Stimulated activated CD8-positive, alpha-beta memory T cell treated with anti-CD3 and anti-CD28 coated beads, Interleukin-7, amount 100 ng/mL, for 1 hour (primary cell): ENCODE measurements at places on chromosomes 7 and 10.

DNA sequence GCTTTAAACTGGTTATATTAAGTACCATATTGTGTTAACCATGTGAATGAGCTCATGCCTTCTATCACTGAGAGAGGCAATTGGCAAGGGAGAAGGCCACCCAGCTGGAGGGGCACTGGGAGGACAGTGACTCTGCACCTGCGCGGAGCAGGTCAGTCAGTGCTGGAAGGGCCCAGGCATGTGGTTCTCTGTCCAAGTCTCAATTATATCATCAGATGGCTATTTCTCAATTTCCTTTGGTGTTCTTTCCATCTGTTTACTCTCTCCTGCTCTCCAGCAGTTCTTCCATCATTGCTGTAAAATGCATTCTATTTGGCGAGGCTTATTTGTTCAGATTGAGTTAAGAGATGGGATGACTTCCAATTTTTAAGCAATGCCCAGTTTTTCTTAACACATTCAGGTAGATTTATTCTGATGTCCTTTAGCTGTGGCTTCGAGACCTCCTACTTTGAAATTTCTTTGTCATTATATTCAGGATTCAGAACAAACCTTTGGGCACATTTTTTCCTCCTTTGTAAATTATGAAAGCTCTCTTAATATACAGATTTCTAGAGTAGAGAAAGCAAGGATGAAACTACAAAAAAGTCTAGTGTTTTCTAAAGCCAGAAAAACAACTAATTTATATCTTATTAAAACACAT, 159.3 kb downstream of the BMPER start:
- no peak for DNase-seq

DNA sequence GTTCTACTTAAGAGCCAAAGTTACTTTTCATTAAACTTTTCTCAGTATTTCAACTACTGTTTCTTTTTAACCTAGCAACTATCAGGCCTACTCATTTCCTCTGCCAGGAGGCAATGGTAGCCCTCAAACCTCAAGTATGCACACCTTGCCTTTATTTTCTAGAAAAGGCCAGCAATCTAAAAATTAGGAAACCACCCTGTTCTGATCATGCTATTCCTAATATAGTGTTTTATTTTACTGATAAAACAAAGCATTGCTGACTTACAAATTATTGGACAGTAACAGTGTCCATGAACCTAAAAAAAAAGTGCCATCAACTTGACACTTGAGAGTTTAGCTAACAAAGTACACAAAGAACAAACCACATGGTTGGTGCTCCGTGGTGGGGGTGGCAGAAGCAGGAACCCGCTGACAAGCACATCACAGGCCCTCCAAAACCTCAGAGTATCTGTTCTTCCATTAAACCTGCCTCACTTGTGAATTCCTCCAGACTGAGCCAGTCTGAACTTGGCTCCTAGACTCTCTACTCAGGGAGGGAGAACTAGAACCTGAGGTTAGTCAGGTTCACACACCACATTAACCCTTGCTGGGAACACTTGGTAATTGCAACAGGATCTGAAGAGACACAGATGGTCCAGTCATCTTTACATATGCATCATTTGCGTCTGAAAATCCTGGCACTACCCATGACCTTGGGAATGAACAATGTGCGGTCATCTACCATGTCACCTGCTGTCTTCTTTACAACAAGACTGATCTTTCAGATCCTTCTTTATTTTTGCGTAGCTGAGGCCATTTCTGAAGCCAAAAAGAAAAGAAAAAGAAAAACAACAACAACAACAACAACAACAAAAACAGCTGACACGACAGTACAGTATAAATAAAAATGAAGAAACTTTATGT, 31.9 kb downstream of the PIP4K2A start:
- DNase-seq: peak; percentile 42

DNA sequence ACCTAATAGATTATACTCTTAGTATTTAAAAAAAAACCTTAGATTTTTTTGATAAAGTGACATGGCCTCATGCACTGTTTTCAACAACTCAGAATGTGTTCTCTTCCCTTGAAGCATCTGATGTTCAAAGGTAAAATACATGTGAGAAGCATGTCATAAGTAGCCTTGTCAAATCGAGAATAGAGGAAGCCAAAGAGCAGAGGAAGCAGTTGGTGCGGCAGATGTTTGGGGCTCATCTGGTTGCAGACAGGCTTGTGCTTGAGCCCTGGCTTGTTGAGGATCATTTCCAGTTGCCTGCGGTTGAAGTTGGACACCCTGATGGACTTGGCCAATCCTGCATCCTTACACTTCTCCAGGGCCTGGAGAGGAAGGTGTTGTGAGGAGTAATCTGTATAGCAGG, 59.2 kb downstream of the AKR1E2 start:
- DNase-seq: no peak

DNA sequence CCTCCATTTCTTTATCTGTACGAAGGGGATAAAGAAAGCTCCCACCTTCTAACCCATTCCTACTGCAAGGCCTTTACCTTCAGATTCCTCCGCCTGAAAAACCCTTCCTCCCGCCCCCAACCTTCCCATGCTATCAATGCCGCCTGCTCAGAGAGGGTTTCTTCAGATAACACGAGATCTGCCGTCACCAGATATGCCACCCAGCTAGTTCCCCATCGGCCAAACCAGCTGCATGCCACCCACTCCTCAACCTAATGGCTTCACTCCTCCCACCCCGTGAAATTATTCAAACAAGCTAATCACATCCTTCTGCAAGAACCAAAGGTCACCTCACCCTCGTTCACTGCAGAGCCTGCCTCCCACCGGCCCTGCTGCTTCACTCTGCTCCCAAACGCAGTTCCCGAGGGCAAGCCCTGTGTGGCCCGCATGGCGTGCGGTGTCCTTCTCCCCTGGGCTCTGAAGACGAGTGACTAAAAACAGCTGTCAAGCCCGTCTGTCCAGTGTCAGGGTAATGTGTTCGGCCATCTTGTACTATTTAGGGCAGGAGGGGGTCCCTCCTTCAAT, 46.8 kb upstream of the TMEM213 start:
- DNase-seq: no peak

DNA sequence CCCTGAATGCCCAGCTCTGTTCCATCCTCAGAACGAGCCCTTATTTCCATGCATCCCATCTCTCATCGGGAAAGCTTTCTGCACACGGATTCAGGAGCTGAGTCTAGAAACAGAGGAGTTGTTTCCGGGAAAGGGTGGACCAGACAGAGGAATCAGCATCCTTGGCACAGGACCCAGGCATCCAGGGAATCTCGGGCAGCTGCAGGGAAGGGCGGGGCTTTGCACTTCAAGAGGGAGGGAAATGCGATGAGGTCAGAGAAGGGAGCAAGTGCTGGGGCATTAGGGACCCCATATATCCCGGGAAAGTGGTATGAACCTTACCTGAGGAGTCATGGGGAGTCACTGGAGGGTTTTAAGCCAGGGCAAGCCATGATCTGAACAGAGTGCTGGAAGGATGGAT, 68.5 kb downstream of the NPTX2 start:
- no peak for DNase-seq

- no peak for DNase-seq
These were observed 133.1 kb downstream of the CD36 start for GRCh38 chr7:80771523-80771922.

DNA sequence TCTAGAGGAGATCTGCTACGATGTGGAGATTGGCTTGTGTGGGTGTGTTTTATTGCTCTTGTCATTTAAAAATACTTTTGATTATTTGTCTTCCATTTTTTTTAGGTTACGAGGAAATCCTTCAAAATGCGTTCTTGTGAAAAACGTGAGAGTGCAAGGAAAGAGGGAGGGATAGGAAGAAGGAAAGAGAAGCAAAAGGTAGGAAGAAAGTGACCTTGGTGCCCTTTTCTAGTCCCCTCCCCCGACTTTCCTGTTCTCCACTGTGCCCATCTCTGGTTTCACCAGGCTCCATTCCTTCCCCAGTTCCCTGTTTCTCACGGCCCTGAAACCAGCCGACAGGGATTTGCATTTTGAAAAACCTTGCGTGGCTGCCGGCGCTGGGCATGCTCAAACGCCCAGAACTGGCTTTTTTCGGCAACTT, 506 bp upstream of the GNAI1 start:
- DNase-seq: no peak
